Activated naive CD8-positive, alpha-beta T cell treated with anti-CD3 and anti-CD28 coated beads, Interleukin-2, amount 50 U/mL, for 16 hours (primary cell): ENCODE measurements at places on chromosomes 7 and 10.

DNA sequence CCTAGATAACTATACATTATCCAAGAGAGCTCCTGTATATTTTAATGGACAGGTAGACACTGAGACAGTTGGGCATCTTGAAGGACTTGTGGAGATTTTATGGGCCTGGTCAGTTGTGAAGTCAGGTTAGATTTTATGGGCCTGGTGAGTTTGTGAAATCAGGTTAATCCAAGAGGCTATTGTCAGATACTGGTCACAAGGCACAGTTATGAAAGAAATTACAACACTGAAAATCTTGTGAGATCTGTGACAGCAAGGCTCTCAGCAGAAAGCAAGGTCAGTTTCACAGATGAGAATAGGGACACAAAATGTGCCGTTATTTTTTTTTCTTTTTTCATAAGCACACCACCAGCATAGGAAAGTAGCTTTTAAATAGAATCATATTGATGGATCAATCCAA, 167.6 kb downstream of the VTI1A start:
- DNase-seq: no peak

DNA sequence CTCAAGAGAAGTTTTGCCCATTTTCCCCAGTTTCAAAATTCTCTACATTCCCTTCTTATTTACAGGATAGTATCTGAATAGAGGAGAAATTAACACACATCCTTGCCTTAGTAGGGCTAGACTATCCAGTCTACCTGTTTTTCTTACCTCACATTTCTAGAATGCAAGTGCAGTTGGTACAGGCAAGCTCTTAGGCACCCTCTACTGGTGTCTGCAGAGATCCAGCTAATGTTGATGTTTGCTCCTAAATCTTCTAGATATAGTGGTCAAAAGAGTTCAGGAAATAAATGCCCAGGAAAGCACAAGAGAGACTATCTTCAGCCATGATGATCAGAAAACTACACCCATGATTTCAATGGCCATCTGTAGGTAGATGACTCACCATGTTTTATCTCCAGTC, 205.3 kb downstream of the HTR7 start:
- no peak for DNase-seq

DNA sequence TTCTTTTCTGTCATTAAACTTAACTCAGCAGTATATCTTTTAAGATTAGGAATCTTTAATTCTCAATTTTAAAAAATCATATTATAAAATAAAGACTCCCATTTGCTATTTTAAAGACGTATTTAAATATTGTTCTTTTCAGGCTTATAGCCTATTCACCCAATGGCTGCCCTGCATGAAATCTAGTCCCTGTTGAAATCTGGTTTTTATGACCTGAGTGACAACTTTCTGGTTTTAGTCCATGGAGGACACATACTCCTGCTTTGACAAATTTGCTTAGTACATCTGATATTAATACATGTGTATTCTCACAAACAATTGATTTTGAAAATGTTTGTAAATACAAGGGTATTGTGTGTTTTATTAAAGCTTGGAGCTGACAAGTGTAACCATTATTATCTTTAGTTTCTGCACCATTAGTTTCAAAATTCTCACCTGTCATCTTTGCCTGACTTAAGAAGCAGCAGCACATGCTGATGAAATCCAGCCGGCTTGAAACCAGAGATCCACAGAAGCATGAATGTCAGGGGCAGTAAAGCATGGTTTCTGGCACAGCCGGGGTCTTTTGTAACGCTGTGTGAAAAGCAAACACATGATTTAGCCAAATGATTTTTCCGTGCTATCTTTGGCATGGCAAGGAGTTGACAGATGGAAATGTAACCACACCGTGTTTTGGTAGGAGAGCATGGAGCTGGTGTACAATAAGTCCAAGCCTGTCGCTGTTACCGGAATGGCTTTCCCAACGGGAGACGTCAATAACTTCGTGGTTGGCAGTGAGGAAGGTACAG, 262.8 kb downstream of the DYNC1I1 start:
- no peak for DNase-seq

GRCh38 chr10:104527013-104527412, 114.1 kb upstream of the SORCS3 start:
- DNase-seq: no peak

- DNase-seq: no peak
Observed at GRCh38 chr10:121157998-121158397, 306.8 kb downstream of the WDR11 start.

- DNase-seq: no peak
Observed at GRCh38 chr7:76257973-76258372, 44.5 kb upstream of the HSPB1 start.

- DNase-seq: peak; percentile 96
Observed at GRCh38 chr10:3785251-3785850, 342 bp upstream of the KLF6 start.

- no peak for DNase-seq
Observed at GRCh38 chr10:126058507-126058906, 162.1 kb downstream of the FANK1 start.

GRCh38 chr7:122942059-122942458, 53.4 kb downstream of the TAS2R16 start:
- no peak for DNase-seq

GRCh38 chr7:136179154-136179553, 202.0 kb upstream of the MTPN start:
- DNase-seq: no peak

GRCh38 chr10:10726101-10726500, 291.6 kb upstream of the CELF2 start:
- no peak for DNase-seq
